ENCODE measurements at places on chromosomes 1 and 21. TPM values are rescaled to one million over a fixed set of nuclear protein-coding genes. Genes with fewer than 3 reads are reported as not detected.

DNA sequence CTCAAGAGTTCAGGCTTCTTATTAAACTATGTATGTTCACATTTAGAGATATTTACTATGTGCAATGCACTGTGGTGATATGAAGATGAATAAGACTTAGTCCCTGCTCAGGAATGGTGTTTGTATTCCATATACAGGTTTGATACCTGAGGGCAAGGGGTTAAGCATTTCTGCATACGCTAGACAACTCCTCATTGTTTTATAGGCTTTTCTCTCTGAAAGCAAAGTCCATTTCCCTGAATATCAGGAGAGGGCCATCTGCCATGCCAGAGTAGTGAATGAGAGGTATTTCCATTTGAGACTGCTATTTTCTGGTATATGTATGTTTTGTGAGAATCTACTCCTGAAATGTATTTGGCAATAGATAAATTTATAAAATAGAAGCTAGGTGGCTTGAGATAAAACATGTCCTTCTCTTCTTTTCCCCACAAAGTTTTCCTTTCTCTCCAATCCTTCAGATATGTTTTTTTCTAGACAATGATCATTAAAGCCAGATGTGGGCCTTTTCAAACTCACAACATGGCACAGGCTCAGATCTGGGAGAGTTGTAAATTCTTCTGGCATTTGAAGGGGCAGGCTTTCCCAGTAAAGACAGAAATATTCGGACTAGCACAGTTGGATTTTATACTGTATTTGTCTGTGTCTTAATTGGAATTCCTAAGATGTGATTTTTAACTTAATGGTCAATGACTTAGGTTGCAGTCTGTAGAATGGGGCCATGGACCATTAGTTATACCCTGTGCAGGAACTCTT is 73.3 kb upstream of the WDR26 start:
- no peak for DNase-seq

DNA sequence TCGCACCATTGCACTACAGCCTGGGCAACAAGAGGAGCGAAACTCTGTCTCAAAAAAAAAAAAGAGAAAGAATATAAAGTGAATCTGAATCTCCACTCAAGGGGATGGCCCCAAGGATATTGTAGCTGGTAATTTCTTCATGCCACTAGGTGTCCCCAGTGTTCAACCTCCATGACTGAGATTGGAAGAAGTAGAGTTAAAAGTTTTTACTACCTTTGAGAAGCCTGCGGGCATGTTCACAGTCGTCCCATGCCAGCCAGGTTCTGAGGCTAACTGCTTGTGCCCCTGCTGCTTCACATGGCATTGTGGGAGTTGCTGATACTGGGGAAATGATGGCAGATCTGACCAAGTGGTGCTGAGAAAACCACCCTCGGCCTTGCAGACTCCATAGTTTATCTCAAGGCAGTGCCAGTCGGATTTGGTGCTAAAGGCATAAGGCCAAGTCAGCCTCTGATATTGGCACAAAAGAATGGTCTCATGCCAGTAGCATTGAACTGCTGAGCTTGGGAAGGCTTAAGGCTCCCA is 10.8 kb upstream of the SHISA4 start:
- DNase-seq: no peak

GRCh38 chr1:234582186-234582585 is 27.8 kb downstream of the IRF2BP2 start:
- no peak for DNase-seq

GRCh38 chr1:223188618-223189356 is 45.7 kb upstream of the TLR5 start:
- no peak for DNase-seq

The GBP6 gene
- not detected for total RNA-seq

DNA sequence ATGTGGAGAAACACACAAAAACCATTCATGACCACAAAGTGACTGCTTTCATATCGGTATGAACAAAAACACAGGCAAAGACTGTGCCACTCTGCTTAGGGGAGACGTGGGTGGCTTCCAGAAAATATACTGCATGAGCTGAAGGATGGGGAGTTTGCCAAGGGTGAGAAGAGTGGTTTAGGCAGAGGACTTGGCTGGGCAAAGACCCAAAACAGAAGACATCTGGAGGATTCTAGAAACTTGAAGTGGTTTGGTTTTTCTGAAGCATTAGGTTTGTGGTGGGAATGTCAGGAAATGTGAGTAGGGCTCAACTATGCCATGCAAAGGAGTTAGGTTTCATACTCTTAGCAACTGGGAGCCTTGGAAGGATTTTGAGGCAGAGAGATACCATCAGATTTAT is 26.6 kb upstream of the DNM3 start:
- no peak for DNase-seq

- no peak for DNase-seq
These were observed 130.2 kb downstream of the PEX14 start for GRCh38 chr1:10604966-10605365.

The CFAP74 gene
- total RNA-seq: not detected

- no peak for DNase-seq
These were observed 35.9 kb downstream of the POFUT2 start for GRCh38 chr21:45251635-45252447.

DNA sequence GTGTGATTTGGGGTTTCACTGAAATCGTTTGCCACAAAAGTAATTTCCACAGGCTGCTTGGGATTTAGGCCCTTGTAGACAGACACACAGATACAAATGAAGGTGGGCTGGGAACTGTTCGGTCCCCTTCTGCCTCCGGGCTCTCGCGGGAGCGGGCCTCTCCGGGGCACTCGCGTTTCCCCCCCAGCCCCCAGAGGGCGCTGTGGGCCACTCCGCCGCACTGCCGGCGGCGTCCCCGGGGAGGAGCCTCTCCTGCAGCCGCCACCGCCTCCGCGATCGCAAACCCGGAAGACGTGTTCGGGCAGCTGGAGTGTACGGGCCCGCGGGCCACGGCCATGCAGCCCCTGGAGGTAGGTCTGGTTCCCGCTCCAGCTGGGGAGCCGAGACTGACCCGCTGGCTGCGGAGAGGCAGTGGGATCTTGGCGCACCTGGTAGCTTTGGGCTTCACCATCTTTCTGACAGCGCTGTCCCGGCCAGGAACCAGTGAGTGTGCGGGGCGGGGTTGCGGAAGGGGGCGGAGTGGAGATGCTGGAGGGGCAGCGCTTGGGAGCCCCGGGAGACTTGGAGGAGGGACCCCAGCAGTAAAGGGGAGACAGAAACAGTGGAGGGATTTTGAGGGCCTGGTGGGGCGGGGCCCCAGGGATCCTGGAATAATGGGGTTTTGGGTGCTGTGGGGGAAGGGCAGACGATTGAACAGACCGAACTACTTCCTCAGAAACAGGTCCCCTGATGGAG is at the start of gene CYB561D1:
CYB561D1 (plus strand) TSS at position 290 of the 735 bp plus-strand sequence; CDS start at position 336, 46 bp downstream.
- DNase-seq: peak; percentile 85

The C1orf141 gene
- total RNA-seq: not detected

DNA sequence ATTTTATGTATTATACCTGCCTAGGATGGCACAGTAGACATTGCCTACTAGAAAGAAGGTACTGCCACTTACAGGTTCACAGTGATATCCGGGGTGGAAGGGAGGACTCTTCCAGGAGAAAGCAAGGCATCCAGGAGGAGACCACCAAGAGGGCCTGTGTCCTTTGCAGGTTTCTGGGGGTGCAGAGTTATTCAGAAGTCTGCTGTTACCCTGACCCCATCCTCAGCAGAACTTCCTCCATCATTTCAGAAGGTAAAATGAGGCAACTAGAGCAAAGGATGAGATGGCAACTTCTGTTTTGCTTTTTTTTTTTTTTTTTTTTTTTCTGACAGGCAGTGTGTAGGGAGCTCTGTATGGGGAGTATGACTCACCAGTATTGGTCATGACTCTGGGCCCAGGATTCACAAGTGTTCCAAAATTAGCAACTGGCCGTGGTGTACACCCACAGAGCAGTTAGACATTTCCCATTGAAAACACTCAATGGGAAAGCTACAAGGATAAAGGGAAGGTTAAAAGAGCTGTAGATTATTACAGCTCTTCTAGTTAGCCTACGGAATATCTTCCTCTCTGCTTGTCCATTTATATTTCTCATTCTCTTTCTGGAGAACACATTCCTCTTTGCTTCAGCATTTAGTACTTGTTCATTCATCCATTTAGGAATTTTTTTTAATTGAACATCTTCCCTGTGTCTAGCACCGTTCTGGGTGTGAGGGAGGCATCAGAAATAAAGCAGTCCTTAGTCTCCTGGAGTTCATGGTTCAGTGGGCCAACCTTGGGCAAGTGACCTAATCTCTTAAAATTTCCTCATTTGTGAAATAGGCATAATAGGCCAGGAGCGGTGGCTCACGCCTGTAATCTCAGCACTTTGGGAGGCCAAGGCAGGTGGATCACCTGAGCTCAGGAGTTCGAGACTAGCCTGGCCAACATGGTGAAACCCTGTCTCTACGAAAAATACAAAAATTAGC is 50.5 kb upstream of the PPP2R5A start:
- peak; percentile 48 for DNase-seq

The HCRTR1 gene
- total RNA-seq: not detected

- no peak for DNase-seq
These were observed 117.4 kb upstream of the ATP1A1 start for GRCh38 chr1:116255486-116256285.

The CHAF1B gene
- total RNA-seq: 1.4 TPM
